Fibroblast of skin of right biceps (primary cell): ENCODE measurements at places on chromosomes 1 and 21.
A peak's percentile ranks its signal among the peaks of the same experiment; 100 is the strongest.

- no peak for DNase-seq
Measured at GRCh38 chr21:14686466-14687267, 140.6 kb upstream of the SAMSN1 start.

- peak; percentile 56 for DNase-seq
Measured at GRCh38 chr1:119347858-119348257, 20.7 kb upstream of the HAO2 start.

- DNase-seq = peak; percentile 83
Measured at GRCh38 chr1:22704440-22705067, 6.1 kb upstream of the EPHB2 start.

GRCh38 chr1:59165353-59165752 is 131.5 kb upstream of the FGGY start:
- no peak for DNase-seq

DNA sequence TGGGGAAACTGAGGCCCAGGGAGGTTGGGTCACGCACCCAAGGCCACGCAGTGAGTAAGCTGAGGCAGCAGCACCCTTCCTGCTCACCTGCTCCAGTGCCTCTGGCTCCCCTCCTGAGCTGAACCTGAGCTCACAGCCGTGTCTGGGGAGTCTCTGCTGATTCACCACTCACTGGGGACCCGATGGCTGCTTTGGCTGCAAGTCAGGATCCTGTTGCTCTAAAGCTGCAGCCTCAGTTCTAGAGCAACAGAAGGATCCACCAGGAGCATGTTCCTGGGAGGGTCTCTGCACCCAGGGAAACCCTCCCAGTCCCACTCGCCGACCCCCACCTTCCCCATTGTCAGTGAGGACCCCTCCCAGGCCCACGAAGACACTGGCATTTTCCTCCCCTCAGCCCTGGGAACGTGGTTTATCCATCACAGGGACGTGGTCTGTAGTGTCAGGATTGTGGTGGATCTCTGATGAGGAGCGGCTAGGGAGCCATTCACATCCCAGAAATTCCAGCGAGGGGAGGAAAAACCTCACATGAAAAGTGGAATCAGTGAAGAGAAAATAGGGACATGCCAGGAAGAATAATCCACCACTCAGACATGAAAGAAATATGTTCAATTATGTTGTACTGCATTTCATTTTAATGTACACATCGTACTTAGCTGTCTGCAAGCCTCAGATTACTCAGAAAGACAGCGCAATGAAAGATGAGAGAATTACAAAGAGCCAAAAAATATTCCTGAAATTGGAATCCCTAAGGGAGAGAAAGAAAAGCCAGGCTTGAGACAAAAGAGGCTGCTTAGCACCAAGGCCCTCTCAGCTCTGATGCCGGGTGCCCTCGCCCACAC is 447.2 kb downstream of the MATN1 start:
- no peak for DNase-seq

- DNase-seq = peak; percentile 18
Measured at GRCh38 chr21:32381571-32381970, 11.2 kb downstream of the URB1 start.

- DNase-seq = no peak
Measured at GRCh38 chr21:40803101-40803500, 43.9 kb downstream of the DSCAM start.

GRCh38 chr21:32523988-32524719 is 61.2 kb downstream of the TCP10L start:
- peak; percentile 81 for DNase-seq
